Right renal pelvis (tissue), 4 donors: ENCODE measurements at places on chromosomes 7 and 10. TPM values are rescaled to one million over a fixed set of nuclear protein-coding genes. Genes with fewer than 3 reads are reported as not detected.
A peak's percentile ranks its signal among the peaks of the same experiment; 100 is the strongest.

DNA sequence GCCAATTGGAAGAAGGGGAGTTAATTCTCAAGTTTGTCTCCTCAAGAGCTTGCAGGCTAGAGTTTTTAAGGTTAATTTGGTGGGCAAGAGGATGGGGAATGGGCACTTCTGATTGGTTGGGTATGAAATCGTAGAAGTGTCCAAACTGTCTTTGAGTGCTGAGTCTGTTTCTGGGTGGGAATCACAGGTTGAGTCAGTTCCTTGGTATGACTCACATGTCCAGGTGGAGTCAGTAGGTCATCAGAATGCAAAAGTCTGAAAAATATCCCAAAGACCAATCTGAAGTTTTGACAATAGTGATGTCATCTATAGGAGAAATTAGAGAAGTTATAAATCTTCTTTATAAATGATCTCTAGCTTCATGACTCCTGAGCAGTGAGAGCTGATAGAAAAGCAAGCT, 1252.2 kb downstream of the REEP3 start:
- DNase-seq: no peak

GRCh38 chr10:23610626-23611307, 171.9 kb downstream of the OTUD1 start:
- no peak for DNase-seq

GRCh38 chr10:25725917-25726716, 207.9 kb upstream of the MYO3A start:
- peak; percentile 47 for DNase-seq

The CCDC3 gene
- 14.9 TPM for polyA plus RNA-seq
